ENCODE measurements at places on chromosomes 4 and X.

DNA sequence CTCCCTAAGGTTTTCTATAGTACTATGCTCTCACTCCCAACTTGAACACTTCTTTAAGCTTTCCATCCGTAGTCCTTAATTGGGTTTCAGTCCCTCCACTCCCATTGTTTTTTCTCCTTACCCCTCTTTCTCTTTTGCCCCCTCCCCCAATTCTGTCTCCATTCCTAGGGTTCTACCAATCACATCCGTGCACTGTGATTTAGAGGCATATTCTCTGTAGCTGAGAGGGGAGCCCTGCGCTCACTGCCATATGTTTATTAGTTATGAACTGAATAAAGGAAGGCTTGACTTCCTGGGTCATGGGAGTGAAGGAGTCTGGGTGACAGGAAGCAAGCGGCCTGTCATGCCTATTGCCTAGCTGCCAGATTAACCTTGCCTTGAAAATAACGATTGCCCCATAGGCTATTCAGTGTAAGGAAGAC lies 471 bp downstream of the MCTS1 start:
- DNase-seq = no peak

- DNase-seq = no peak
These were observed 78.2 kb downstream of the OPHN1 start for GRCh38 chrX:68354879-68355628.

DNA sequence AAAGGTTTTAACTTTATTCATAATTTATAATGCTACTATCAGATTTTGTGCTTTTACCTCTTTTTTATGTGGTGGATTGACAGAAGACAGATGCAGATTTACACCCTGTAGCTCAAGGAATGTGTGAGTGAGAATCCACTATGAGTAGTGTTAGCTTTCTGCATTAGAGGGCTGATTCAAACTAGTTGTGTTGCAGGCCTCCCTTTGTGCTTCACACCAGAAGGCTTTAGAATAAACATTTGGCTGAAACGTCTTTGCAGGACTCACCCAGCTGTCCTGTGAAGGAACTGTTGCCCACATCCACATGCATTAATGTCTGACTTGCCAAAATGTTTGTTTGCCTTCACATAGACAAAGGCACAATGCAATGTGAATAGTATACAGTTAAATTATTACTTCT lies 127.0 kb downstream of the PCDH7 start:
- no peak for DNase-seq

- DNase-seq = no peak
These were observed 6.5 kb upstream of the EXOSC9 start for GRCh38 chr4:121794505-121795188.

DNA sequence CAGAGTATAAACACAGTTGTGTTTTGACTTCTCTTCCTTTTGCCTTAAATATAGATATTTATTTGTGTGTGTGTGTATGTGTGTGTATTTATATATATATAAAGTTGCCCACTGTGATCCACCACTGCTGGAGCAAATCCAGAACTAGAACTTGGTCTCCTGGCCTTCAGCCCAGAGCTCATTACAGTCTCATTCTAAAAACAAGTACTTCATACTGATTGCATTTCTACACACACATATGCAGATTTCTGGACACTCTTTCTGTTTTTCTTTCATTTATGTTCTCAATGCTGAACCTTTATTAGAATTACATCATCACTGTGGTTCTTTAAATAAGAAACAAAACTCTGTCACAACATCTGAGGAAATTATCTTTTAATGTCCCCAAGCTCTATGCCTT lies 381 bp downstream of the TXK start:
- no peak for DNase-seq

GRCh38 chr4:10554694-10555093 lies 97.5 kb upstream of the ZNF518B start:
- DNase-seq = peak; percentile 77

DNA sequence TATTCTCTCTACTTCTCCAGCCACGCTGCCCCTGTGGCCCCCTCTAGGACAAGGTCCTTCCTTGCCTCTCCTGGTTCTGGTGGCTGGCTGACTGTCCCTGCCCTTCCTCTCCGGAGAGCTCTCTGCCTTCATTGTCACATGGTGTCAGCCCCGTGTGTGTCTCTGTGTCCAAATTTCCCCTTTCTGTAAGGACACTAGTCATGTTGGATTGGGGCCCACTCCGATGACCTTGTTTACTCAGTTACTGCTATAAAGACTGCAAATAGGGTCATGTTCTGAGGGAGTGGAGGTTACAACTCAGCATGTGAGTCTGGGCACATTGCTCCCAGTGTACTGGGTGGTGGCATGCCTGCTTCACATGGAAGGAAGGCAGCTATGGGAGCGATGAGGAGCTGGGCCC lies 129.5 kb upstream of the PSAPL1 start:
- no peak for DNase-seq

DNA sequence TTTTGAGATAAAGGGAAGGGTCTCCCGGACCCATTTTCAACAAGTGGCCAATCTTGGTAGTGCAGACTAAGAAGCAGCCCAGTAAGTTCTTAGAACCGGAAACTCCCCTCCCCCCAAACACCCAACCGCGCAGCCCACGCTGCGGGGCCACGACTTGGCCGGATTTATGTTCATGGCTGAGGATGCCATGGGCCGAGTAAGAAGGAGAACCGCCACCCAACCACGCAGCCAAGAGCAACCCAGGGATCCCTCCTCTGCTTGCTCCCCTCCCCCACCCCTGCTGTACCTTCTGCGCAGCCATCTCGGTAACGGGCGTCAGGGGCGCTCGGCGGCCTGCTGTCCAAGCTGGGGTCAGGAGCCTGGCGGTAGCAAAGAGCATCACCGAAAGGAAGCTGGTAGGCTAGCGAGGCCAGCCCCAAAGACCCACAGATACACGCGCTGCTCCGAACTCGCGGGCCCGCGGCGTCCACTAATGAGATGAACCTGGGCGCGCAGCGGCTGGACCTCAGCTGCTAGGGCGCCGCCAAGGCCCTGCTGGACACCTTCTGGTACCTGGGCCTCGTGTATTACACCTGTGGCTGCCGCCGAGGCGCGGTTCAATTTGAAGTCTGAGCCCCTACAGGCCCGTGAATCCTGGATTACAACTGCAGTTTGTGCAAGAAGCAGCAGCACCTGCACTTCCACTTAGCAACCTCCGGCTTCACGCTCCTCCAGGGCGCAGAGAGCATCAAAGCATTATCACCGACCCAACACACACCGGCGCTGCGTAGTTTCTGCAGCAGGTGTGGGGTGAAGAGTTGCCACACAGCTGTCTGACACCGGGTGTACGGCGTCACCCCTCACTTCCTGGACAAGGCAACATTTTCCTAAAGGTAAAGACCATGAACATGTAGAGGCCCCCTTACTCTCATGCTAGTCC lies 63.4 kb downstream of the NUDT10 start:
- no peak for DNase-seq

- no peak for DNase-seq
These were observed 42.2 kb downstream of the AKAP4 start for GRCh38 chrX:50158593-50158992.

- DNase-seq = no peak
These were observed 68.4 kb downstream of the MFAP3L start for GRCh38 chr4:169957785-169958184.

- DNase-seq = no peak
These were observed 13.7 kb downstream of the RWDD4 start for GRCh38 chr4:183645326-183645725.

GRCh38 chr4:82005158-82005557 lies 368.6 kb downstream of the HNRNPD start:
- no peak for DNase-seq

DNA sequence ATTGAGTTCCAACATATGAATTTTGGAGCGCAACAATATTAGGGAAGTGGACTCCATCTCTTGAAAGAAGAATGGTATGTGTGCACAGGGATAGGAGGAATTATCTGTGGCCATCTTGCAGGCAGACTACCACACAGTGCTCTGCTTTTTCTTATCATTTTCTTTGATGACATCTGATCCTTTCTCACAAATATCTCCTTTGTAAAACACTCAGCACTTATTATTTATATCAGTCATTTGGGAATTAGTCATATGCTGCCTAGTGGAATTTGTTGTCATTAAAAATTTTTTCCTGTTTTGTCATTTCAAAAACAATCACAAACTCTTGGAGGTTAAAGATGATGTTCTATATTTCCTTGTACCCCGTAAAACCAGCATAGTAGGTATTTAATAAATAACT lies 444.3 kb upstream of the ATOH1 start:
- DNase-seq = no peak

DNA sequence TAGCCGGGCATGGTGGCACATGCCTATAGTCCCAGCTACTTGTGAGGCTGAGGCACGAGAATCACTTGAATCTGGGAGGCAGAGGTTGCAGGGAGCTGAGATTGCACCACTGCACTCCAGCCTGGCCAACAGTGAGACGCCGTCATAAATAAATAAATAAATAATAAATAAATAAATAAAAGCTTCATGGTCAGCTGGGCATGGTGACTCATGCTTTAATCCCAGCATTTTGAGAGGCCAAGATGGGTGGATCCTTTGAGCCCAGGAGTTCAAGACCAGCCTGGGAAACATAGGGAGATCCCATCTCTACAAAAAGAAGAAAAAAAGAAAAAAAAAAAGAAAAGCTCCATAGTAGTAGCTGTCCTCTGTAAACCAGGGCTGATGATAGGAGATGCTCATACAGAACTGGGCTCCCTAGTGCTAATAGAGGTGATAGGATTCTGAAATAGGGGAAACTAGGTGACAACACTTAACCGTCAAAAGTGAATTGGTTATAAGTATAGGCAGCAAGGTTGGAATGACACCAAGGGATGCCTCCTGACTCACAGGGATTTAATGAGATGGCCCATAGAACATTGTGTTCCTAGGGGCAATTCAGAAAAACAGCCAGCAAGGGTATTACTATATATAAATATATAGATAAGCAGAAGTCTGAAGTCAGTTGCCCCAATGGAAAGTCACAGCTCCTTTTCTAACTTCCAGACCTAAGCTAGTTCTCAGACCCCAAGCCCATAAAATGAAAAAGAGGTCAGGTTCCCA lies 41.8 kb upstream of the ARHGEF6 start:
- DNase-seq = no peak

DNA sequence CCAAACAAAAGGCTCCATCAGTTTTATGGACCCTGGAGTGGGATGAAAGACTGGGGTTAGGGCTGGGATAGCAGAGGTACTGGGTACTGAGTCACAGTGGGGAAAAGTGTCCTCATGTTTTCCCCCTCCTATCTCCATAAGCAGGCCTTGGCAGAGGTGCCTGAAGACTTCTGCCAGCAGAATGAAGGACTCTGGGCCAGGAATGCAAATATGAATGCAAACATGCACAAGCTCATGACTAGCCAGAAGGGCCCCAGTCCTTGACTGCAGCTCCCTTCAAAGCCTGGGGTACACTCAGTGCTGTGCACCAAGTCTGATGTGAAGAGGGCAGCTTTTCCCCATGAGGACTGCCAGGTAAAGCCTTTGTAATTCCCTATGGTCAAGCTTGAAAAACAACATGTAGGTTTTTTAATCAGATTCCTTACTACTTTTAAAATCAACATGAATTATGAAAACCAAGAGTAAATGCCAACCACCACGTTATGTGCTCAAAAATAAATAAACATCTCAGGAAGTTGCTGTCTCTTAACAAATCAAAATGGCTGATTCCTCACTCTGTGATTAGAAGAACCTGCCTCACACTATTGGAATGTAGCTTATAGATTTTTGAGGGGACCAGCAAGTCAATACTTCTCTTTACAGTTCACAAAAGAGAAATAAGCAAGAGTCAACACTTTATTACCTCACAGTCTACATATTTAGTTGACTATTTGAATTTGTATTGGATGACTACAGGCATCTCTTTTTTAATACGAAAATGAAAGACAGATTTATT lies 1512.0 kb downstream of the ARAP2 start:
- DNase-seq = no peak

DNA sequence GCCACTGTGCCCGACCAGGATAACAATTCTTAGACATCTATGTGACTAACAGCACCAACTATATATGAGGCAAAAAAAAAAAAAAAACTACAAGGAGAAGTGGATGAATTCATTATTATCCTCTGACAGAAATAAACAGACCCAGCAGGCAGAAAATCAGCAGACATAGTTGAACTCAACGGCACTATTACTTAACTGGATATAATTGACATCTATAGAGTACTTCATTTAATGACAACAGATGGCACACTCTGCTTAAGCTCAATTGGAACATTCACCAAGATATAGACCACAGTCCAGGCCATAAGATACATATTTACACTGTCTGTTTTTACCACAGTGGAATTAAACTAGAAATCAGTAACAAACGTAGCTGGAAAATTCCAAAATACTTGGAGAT lies 13.3 kb downstream of the CLDN22 start:
- no peak for DNase-seq

DNA sequence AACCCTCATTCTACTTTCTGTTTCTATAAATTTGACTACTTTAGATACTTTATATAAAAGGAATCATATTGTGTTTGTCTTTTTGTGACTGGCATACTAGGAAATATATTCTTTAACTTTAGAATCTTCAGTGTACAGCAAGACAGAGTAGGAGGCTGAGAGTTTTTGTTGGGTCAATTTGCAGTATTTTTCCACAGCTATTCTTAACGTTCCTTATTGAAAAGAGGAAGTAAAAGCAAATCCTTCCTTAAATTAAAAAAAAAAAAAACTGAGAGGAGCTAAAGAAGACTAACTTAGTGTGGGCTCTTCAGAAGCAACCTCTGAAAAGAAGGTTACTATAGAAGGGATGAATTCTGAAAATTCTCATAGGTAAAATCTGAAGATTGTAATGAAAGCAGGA lies 1194.6 kb downstream of the ADGRL3 start:
- DNase-seq = no peak

DNA sequence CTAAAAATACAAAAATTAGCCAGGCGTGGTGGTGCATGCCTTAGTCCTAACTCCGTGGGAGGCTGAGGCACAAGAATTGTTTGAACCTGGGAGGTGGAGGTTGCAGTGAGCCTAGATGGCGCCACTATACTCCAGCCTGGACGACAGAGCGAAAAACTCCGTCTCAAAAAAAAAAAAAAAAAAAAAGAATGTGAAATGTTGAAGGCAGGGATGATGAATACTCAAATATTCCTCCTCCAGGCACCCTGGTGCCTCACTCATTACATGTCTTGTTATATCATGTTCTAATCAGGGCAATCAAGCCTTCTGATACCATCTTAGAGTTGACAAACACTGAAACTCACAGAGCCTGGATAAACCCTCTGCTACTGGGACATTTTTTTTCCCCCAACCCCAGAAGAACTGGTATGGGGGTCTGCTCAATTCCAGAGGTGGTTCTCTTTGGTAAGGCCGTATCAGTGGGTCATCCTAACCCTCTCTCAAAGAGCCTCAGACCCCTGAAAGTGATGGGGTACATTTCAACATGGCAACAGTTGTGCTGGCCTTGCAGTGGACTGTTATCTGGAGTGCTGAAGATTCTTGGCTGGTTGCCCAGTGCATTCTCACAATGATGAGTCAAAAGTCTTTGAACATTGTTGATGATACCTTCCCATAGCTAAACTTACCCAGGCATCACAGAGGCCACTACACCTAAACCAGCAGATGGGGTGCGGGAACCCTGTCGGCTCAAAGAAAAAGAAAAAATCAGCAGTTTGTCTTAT lies 2.4 kb upstream of the SH3KBP1 start:
- no peak for DNase-seq
